Amniotic stem cell (primary cell): ENCODE measurements at places on chromosomes 2 and 18.

DNA sequence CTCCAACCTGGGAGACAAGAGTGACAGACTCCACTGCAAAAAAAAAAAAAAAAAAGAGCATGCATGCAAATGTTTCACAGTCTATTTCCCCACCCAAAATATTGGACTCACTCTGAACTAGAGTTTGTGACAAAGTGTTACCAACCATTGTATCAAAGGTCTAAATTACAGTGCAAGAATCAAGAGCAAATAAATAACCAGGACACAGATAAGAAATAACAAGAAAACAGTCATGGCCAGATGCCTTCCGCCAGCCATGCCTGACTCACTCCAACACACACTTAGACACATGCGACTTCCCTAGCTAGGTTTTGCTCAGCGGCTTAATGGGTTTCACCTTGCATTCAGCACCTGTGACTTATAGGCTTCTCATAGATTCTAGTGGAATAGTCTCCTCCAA lies 62.8 kb downstream of the CYB5A start:
- DNase-seq = no peak

DNA sequence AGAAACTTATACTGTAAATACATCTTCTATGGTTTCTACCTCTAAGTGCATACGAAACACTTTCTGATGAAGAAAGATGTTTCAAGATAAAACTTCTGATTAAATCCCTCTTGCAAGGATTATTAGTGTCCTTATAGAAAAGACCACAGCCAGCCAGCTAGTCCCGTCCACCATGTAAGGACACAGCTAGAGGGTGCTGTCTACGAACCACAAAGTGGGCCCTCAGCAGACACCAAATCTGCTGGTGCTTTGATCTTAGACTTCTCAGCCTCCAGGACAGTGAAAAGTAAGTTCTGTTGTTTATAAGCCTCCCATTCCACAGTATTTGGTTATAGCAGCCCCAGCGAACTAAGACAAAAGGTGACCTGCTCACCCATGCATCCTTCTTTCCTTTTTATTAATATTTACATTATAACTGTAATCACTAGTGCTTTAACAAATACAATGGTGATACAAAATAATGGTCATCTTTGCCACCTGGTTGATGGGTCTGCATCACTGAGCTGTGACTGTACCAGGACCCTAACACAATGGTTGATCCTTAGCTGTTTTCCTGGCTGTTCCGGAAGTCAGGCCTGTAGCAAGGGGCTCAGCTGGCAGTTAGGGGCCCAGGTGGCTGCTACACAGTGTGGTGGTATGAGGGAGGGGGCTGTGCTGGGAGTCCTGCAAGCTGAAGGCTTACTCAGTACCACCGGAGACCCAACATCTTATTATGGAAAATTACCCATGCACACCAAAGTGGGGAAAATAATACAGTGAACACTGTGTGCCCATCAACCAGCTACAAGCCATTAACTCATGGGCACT lies 108.5 kb upstream of the SMAD7 start:
- DNase-seq = no peak

DNA sequence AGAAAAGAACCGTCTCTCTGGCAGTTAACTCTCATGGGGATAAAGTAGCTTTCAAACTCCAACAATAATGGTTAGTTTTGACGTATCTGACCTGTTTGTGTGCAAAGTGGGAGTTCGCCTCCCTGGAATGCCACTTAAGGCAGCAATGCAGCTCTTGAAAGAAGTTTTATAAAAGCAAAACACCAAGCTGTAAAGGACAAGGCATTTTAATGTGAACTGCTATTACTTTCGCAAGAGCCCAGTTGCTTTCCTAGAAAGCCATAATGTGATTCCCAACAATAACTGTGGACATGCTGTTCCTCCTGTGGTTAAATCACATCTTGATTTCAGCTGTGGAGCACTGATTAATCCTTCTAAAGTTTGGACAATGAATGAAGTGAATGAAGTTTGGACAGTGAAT lies 303.7 kb downstream of the PTPRM start:
- no peak for DNase-seq

DNA sequence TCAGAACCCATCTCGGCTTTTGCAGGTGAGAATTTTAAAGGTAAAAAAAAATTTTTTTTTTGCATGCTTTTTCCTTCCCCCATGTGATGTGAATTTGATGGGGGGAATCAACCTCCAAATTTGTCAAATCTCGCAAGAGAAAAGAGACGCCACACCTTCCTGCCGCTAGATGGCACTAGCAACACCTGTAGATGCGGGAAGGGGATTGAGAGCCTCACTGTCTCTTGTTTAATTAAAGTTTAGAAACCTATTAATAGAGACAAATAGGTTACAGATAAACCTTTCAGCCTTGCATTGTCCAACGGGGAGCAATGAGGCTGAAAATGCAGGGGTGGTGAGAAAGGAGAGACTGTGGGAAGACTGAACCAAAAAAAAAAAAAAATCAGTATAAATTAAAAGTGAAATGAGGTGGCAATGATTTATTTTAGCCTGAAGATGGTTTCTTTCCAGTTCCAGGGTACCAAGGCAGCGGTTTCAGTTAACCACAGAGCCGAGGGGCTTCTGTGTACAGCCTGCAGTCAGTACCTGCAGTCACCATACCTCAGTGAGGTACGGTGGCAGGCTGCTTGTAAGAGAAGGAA lies 84.6 kb downstream of the NRP2 start:
- DNase-seq = no peak

- DNase-seq = no peak
Observed at GRCh38 chr2:95037384-95037839, 11.9 kb downstream of the MAL start.

- no peak for DNase-seq
Observed at GRCh38 chr2:26491563-26492167, 13.7 kb upstream of the OTOF start.

- DNase-seq = no peak
Observed at GRCh38 chr2:82913566-82913965, 1545.5 kb downstream of the SUCLG1 start.

GRCh38 chr18:45935591-45936335 lies 31.4 kb downstream of the EPG5 start:
- no peak for DNase-seq
